ENCODE measurements at places on chromosomes 1 and 21.

- DNase-seq, result no peak
Measured at GRCh38 chr1:202237052-202237451, 43.5 kb downstream of the LGR6 start.

DNA sequence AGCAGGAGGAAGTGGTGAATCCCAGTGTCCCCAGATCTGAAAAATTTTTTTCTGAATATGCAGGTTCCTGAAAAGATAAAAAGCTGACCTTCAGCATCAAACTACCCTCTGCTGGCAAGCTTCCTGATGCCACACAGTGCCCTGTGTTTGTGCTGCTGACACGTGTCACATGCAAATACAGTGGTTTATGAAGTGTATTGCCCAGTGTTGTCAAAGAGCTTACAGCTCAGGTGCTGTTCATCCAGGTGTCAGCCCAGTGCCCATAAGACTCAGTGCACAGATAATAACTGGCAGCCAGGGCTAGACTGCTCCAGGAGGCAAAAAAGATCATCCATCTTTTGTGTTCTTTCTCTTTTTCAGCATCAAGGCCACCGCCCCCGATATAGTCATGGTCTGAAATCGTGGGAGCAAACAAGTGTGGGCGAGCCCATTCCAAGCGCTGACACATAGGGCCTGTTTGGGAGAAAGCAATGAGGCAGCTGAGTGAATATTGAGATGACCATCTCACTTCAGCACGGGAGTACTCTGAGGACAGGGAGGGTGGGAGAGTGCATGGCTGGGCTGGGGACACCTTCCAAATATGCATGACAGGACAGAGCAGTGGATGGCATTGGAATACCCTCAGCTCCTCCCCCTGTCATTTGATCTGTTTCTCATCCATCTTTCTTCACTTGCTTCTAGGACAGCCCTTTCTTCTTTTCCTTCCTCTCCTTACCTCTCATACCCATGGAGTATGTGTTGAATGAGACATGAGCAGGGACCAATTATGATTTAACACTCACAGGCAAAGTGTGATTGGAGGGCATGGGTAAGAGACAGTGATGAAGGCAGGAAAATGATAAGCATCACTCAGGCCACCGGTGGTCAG lies 6.4 kb upstream of the KCNK1 start:
- no peak for DNase-seq

DNA sequence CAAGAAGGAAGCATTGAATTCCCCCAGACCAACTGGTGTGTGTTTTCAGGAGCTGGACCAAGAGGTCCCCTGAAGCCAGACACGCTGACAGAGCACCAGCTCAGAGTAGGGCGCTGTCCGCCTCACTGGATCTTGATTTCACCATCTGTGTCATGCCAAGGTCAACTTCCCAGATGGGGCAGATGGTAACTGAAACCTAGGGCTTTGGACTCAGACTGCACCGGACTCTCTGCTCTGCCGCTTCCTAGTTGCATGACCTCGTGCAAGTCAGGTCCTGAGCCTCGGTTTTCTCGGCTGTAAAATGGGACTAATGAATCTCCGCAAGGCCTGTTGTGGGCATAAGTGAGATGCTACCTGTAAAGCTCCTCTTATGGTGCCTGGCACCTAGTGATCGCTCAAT lies 17.9 kb upstream of the CASZ1 start:
- no peak for DNase-seq

DNA sequence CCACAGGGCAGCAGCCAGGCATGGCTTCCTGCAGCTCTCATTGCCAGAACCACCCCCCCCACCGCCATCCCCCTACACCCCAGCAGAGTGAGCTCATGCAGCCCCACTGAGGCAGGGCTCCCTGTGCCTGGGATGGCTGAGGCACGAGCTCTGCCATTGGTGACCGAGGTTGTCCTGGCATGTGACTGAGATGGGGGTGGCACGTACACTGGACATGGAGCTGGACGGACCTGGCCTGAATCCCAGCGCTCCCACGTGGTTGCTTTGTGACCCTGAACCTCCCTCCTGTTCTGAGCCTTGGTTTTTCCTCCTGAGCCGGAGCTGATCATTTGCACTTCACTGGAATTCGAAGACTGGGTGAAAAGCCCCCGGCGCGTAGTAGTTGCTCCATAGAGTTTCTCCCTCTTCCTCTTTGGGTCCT lies 28.3 kb downstream of the ALPL start:
- no peak for DNase-seq

- no peak for DNase-seq
Measured at GRCh38 chr1:204532832-204533231, 16.6 kb downstream of the MDM4 start.

- no peak for DNase-seq
Measured at GRCh38 chr1:61898658-61899057, 156.4 kb downstream of the PATJ start.

Measured in stimulated activated CD8-positive, alpha-beta memory T cell treated with anti-CD3 and anti-CD28 coated beads, Interleukin-7, amount 100 ng/mL, for 24 hours (primary cell).